ENCODE measurements at places on chromosomes 13 and 19. TPM values are rescaled to one million over a fixed set of nuclear protein-coding genes. Genes with fewer than 3 reads are reported as not detected.

The KLHL26 gene
- 14.5 TPM for total RNA-seq

- no peaks in the 10 kb centered on the region for H3K4me1 ChIP-seq
- no peak overlapping the region for H3K4me3 ChIP-seq
- DNase-seq, result no peak
- H3K27me3 ChIP-seq, result no peaks in the 10 kb centered on the region
These were observed 691.9 kb upstream of the SLITRK6 start for GRCh38 chr13:86491121-86491520.

The UNC13A gene
- total RNA-seq, result 0.21 TPM

- no peak for DNase-seq
- H3K27me3 ChIP-seq, result no peaks in the 10 kb centered on the region
- no peak overlapping the region for H3K4me3 ChIP-seq
These were observed 1518.2 kb upstream of the PCDH20 start for GRCh38 chr13:62933809-62934208.
